ENCODE measurements at places on chromosomes 12 and 14. TPM values are rescaled to one million over a fixed set of nuclear protein-coding genes. Genes with fewer than 3 reads are reported as not detected.
A peak's percentile ranks its signal among the peaks of the same experiment; 100 is the strongest.

The CD163 gene
- total RNA-seq = not detected

DNA sequence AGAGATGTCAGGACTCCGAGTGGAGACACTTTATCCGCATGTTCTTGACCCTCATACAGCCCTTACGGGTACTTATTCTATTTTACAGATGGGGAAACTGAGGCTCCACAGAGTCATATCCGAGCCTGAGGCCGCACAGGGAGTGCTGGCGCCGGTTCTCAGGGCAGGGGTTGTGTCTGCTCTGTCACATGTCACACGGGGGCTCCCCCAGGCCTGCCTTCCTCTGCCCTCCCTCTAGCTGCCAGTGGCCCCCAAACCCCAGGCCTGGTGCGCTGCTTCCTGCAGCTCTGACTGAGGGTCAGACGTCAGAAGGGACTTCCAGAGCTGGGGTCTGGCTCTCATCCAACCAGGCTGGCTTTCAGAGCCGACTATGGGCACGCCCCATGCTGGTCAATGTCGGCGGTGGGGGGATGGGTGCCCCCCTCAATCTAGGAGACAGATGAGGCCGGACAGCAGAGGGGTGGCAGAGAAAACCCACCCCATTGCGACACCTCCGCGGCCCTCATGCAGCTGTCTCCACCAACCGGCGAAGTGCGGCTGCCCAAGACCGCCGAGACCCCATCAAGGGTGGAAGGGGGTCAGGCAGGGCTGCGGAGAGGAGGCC lies 811 bp upstream of the INF2 start:
- peaks cover 47% of the 10 kb centered on the region for H3K4me1 ChIP-seq
- peaks cover 62% of the 10 kb centered on the region for H3K36me3 ChIP-seq
- DNase-seq = peak; percentile 71
- peak overlapping the region; percentile 61 for H3K27ac ChIP-seq
- peak overlapping the region; percentile 64 for H3K4me3 ChIP-seq

The TMEM121 gene
- total RNA-seq = 0.42 TPM

DNA sequence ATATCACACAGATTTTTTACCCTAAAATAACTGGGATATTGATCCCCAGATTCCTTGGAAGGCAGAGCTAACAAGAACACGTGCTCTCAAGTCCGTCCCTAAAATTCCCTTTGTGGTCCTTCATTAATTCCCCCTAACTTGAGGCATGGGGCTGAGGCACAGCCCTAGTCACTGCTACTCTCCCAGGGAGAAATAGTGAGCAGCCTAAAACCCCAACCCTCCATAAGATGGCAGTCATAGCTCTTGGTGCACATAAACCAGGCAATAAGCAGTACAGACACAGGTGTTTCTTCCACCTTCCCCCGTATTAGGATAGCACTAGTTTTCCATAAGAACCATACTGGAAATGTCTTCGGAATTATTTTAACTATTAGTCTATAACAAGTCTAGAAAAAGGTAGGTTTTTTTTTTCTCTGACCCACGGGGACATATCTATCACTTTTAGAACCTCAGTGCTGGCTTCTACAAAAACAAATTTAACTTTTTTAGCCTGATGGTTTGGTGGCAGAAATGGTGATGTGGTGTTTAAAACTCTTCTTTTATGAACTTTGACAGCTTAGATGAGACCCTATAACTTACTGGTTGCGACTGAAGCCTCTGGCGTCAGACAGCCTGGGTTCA lies 3.1 kb upstream of the ARHGEF40 start:
- peaks cover 26% of the 10 kb centered on the region for H3K36me3 ChIP-seq
- peaks cover 52% of the 10 kb centered on the region for H3K27me3 ChIP-seq
- H3K27ac ChIP-seq = no peak overlapping the region
- H3K4me1 ChIP-seq = peaks cover 8% of the 10 kb centered on the region
- H3K4me3 ChIP-seq = no peak overlapping the region

- no peaks in the 10 kb centered on the region for H3K36me3 ChIP-seq
- no peak for DNase-seq
These were observed 49.8 kb downstream of the FBXO33 start for GRCh38 chr14:39382463-39382862.

The TMEM63C gene
- 2.1 TPM for total RNA-seq

DNA sequence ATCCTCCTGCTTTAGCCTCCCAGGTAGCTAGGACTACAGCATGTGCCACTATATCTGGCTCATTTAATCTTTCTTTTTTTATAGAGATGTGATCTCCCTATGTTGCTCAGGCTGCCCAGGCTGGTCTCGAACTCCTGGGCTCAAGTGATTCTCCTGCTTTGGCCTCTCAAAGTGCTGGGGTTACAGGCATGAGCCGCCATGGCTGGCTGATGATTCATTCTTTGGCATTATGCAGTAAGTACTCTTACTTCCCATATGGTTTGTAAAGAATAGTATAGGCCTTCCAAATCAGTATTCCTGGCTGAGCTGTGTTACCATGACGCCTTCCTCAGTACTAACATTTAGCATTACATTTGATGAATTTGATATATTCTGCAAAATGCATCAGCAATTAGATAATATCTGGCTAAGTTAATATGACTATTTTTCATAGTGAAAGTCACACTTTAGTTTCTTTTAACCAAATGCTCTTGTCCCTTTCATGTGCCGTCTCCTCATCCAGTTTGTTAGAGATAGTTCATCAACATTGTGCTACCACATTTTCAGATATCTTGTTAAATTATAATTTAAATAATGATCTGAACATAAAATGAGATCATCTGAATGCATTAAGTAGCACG lies 3.2 kb upstream of the MIA2 start:
- H3K27me3 ChIP-seq = no peaks in the 10 kb centered on the region
- no peak for DNase-seq
- H3K27ac ChIP-seq = no peak overlapping the region
- H3K36me3 ChIP-seq = peaks cover 14% of the 10 kb centered on the region
